Smooth muscle cell of trachea (primary cell): ENCODE measurements at places on chromosomes 4 and X. TPM values are rescaled to one million over a fixed set of nuclear protein-coding genes. Genes with fewer than 3 reads are reported as not detected.

ADH7 gene
- 0.83 and 2.0 TPM in 2 replicates for total RNA-seq

ASB12 gene
- total RNA-seq = under 0.01 TPM in 1 of 2 replicates, not detected in the other

CPLX1 gene
- total RNA-seq = 0.17 TPM in 1 of 2 replicates, not detected in the other

FDCSP gene
- total RNA-seq = not detected in 2 replicates

FGD1 gene
- 8.9 and 9.3 TPM in 2 replicates for total RNA-seq

ITM2A gene
- total RNA-seq = 1.3 and 4.3 TPM in 2 replicates

IL1RAPL1 gene
- total RNA-seq = 1.2 and 1.9 TPM in 2 replicates

POU3F4 gene
- total RNA-seq = not detected in 2 replicates

SH3RF1 gene
- total RNA-seq = 18.7 and 21.7 TPM in 2 replicates

CD99 gene
- 237 and 347 TPM in 2 replicates for total RNA-seq
